ENCODE measurements at places on chromosomes 4 and X.

DNA sequence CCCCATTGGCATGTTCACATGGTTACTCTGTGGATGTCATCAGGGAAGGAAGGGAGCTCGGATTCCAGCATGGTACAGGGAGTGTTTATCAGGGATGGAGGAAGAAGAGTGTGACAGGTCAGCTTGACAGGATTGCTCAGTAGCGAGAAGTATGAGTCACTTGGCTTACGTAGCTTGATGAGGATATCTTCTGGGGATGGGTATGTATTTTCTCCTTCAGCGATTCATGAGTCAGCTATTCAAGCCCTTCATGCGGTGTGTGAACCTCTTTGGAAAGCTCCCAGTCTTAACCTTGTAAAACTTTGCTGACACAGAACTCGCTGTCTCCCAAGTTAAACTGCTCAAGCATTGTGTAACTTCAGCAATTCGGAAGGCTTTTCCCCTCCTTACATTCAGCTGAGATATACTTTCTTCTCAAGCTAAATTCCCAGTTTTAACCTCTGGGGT is 275.4 kb downstream of the ARHGAP10 start:
- no peak for DNase-seq

DNA sequence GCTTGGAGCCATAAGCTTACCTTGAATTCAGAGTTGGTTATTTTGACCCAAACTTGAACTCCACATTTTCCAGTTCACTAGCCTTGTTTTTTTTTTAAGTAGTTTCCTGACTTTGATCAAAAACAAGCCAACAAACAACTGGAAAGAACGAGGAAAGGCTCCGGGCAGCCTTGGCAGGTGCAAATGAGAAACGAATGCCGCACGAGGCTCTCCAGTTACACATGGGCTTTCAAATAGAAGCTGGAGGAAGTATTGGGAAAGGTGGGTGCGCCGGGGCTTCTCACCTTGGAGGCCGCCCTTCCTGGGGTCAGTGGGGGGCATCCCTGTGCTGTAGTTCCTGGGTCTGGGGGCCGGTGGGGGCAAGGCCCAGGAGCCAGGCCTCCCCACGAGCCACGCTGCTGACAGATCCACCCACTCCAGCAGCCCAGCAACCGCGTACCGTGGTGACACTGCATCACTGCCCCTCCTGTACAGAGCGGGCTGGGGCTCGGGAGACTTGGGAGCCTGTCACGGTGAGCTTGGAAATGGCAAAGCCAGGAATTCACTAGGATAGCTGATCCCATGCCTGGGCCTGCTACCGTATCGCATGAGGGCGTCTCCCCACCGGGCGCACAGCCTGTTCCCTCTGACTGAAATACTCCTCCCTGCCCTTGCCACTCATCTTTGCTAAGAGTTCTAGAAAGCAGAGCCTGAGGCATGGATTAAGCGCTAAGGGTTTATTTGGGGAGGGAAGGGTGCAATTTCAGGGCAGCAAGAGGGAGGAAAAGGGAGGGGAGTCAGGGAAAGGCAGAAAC is 50.9 kb upstream of the ADRA2C start:
- no peak for DNase-seq

- DNase-seq = no peak
Measured at GRCh38 chr4:42339935-42340406, 57.3 kb upstream of the SHISA3 start.

DNA sequence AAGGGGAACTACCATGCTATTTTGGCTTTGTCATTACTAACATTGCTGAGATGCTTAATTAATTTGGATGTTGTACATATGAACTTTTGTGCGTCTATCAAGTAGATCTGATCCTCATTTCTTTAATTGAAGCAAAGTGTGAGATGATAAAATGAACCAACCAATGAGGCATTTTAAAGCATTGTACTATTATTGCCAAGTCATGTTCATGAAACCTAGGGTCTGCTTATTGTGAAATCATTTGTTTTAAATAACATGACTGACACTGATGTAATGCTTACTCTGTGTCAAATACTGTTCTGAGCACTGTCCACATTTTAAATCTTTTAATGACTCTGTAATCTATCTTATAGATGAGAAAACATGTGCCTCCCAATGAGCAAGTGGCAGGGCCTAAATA is 57.7 kb downstream of the C4orf33 start:
- DNase-seq = no peak

GRCh38 chrX:150028692-150029091 is 90.4 kb upstream of the EOLA2 start:
- DNase-seq = no peak

GRCh38 chr4:7818399-7818911 is 121.2 kb downstream of the AFAP1 start:
- DNase-seq = no peak

DNA sequence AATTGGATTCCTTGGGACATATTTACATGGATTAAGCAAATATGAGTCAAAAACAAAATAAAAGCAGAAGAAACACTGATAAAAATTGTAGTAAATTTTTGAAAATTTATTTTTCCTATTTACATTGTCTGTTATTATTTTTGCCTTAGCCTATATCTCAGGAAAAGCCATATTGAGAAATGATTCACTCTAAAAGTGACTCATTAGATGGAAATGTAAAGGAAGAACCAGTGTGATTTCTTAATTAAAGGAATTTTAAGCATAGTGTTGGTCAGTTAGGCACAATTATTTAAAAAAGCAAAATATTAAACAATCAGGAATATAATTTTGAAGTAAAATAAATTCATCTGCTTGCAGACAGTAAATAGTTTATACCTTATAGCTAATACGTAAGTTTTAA is 167.4 kb upstream of the NAP1L5 start:
- no peak for DNase-seq

GRCh38 chr4:38160487-38161207 is 200.4 kb downstream of the PTTG2 start:
- DNase-seq = peak; percentile 63

DNA sequence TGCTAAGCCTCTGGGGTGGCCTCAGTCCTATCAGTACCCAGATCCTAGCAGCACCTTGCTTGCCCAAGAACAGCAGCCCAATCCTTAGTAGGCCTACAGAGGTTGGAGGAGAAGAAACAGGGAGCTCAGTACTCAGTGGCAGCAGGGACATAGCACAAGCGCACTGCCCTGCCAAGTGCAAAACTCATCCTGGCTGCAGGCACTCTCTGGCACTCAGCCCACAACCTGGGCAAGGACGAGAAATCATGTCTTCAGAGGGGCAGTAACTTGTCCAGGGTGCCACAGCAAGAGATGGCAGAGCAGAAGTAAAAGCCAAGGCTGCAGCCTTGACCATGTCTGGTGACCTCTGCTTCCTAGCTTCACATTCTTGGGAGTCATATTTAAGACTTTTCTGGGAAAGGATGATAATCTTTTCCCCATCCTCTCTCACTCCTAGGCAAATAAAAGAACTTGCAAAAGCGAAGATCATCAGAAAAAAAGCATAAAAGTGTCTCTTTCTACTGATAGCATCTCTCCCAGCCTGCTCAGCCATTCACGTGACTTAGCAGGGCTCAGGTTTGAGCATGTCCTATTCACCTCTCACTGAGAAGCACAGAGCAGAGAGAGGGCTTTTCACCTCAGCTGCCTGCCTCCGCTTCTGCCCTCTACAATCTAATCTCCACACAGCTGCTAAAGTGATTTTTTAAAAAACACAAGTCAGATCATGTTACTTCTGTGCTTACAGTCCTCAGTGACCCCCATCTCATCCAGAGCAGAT is 37.2 kb upstream of the MAGEA4 start:
- no peak for DNase-seq

DNA sequence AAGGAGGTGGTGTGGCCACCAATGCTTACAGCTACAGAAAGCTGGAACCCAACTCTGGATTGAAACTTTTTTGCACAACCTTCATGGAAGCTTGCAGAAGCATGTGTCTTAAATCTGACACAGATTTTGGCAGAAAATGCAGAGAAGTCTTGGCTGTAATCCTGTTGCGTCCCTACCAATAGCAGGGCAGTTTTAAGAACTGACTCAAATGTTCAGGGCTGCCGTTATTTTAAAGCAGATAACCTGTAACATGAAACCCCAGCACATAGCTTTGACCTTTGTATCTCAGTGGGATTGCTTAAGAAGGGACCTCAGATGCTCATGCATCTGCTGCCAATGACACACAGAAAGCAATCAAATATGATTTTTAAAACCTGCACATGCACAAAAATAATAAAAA is at the start of gene VEGFD:
TSS of gene VEGFD (minus strand) at position 110 of the 400 bp plus-strand sequence. CDS start 467 bp downstream, outside the sequence.
- DNase-seq = no peak

DNA sequence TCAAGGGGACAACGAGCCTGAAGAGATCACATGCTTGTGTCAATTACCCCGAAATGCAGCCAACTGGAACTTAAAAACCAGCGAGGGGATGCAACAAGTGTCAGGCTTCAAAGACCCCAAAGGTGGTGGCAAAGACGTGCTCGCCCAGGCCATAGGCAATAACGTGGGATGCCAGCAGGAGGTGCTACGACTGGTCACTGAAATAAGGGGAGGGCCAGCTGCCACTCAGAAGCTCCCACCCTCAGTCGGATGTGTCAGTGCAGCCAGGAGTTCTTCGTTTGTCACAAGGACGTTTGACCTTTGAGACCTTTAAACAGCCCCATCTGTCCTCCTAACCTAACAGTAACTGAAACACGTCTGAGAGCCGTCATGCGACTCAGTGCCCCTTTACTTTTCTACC is 556.8 kb upstream of the PCDH10 start:
- no peak for DNase-seq

DNA sequence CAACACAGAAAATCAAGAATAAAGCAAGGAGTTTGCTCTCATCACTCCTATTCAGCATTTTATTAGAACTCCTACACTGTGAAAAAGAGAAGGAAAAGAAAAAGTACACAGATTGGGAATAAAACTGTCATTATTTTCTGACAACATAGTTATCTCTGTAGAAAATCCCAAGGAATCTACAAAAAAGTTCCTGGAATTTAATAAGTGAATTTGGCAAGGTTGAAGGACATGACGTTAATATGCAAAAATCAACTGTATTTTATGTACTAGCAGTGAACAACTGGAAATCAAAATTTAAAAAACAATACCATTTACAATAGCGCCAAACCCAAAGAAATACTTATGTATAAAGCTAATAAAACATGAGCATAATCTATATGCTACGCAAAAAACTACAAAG is 26.3 kb downstream of the CHIC2 start:
- no peak for DNase-seq

DNA sequence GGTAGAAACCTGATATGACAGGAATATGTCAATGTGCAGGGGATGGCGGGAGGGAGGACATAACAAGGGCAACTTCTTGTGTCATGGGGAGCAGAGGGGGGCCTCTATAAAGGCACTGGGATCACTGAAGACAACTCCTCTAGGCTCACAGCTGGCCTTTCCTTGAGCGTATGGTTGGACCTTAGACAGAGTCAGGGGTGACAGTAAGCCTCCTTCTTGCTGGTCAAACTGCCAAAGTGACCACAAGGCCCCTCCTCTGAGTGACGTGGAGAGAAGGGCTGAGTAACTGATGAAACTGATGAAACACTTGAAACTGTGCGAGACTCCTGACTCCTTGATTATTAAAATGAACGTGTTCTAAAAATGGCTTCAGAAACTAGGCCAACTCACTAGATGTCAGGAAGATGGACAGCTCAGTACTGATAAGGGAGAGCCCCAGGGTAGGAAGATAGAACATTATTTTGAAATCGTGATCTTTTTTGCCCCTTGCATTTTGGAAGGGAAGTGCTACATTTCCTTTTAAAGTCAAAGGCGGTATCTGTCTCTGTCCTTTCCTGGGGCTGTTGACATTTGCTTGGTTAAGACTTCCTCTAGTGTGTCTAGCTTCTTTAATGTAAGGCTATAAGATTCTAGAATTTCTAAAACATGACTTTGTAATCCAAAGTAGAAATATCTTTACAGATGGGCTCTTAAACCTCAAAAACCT is 1.6 kb downstream of the RAB33A start:
- no peak for DNase-seq

DNA sequence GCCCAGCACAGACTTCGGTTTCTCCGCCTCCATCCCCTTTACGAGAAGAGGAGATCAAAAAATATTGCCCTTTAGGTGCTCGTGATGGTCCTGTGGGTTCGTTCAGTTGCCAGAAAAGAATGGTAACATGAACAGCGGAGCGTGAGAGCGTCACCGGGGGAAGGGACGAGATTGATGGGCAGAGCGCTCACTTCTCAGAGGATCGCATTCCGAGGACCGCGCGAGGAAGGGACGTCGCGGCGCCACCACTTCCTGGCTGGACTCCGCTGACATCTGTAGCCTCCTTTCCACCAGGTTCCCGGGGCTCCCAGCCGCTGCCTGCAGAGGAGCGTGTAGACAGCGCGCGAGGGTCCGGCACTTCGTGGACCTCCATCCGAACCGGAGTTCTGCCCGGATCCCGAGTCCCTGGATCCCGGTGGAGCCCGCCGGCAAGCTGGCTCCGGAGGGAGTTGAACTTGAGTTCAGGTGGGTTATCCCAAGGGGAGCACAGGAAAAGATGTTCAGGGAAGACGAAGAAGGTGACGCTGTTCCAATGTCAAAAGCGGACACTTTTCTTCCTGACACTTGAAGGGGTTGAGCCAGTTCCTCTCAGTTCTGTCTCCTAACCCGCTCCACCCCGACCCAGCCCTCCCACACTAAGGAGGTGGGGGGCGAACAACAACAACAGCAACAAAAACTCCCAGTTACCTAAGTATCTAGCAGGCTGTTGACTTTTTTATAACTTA is 484 bp downstream of the GALNTL6 start:
- DNase-seq = no peak

GRCh38 chr4:151792995-151793394 is 32.2 kb upstream of the GATB start:
- no peak for DNase-seq

GRCh38 chrX:133745349-133745748 is 240.0 kb downstream of the GPC3 start:
- peak; percentile 5 for DNase-seq

GRCh38 chrX:40579900-40580536 is 752 bp upstream of the ATP6AP2 start:
- no peak for DNase-seq

DNA sequence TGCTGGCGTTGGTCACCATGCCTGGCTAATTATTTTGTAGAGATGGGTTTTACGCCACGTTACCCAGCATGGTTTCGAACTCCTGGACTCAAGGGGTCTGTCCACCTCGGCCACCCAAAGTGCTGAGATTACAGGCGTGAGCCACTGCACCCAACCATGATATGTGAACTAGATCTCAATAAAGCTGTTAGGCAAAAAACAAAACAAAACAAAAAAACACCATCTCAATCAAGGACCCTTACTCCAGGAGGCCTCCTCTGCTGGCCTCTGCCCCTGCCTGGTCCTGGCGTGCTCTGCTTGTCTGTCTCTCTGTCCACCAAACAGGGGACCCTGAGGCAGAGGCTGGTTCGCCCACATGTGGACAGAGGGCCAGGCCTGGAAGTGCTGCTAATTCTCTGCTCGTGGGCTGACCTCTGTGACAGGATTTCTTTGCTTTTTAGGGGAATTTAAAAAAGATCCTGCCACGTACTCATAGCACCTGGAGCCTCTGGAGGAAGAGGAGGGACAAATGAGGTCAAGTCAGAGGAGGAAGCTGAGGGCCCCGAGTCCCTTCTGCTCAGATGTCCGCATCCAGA is 32.7 kb upstream of the WFS1 start:
- DNase-seq = no peak
